ENCODE measurements at places on chromosomes 7 and 10.

- DNase-seq = no peak
Observed at GRCh38 chr7:41624818-41625217, 78.1 kb downstream of the INHBA start.

DNA sequence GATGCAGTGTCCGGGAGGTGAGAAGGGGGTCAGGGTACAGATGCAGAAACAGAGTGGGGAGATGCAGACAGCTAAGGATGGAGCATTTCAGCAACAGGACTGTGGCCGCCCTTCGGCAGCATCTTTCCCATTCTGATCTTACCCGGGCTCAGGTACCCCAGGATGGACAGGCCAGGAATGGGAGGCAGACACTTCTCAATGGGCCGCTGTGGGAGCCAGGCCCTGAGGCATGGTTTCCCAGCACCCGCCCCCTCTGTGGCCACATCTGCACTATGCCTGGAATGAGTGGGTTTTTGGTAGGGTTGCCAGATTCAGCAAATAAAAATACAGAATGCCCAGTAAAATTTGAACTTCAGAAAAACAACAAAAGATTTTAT is 105.2 kb upstream of the CTBP2 start:
- DNase-seq = no peak

GRCh38 chr10:34094146-34094696 is 720.9 kb downstream of the PARD3 start:
- DNase-seq = no peak

GRCh38 chr10:77179015-77179695 is 458.5 kb downstream of the KCNMA1 start:
- DNase-seq = no peak

GRCh38 chr7:143054621-143055020 is 2.5 kb downstream of the OR6V1 start:
- DNase-seq = no peak

DNA sequence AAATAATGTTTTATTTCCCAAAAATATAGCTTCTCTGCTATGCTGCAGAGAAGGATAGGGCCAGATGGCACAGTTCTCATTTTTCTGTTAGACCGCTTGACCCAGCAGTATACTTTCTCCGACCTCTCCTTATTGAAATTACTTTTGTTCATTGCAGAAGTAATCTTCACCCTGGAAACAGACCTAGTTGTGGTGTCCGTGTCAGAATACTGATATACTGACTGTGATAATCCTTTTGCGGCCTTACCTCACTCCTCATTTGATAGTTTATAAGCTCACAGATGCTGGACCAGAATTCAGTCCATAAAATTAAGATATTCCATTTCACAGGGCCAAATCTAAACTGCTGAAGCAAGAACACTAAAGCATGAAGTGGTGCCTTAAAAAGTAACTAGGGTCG is 260.6 kb upstream of the DKK1 start:
- no peak for DNase-seq

GRCh38 chr10:23158370-23158769 is 33.7 kb upstream of the PTF1A start:
- no peak for DNase-seq

DNA sequence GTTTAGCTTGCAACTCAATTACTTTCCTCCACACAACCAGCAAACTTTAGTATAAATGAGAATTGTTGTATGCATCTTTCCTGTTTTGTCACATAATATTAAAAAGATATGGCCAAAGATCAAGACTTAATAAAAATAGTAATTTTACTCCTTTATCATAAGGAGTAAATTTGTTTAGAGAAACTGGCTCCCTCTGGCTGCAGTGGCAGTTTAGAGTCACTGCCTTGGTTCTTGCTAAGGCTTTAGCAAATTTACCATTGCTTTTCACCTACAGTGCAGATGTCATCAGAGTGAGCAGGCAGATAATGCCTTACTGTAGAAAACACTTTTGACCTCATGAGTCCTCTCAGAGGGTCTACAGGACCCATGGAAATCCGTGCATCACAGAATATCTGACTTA is 2.6 kb downstream of the PRPF18 start:
- no peak for DNase-seq

GRCh38 chr10:129870961-129871621 is 93.0 kb downstream of the EBF3 start:
- no peak for DNase-seq

GRCh38 chr7:101838837-101839483 is 21.5 kb downstream of the CUX1 start:
- no peak for DNase-seq

- DNase-seq = no peak
Observed at GRCh38 chr7:106666353-106666752, 5.4 kb upstream of the CCDC71L start.

GRCh38 chr7:142385491-142386340 is 127.9 kb upstream of the PRSS58 start:
- DNase-seq = no peak

DNA sequence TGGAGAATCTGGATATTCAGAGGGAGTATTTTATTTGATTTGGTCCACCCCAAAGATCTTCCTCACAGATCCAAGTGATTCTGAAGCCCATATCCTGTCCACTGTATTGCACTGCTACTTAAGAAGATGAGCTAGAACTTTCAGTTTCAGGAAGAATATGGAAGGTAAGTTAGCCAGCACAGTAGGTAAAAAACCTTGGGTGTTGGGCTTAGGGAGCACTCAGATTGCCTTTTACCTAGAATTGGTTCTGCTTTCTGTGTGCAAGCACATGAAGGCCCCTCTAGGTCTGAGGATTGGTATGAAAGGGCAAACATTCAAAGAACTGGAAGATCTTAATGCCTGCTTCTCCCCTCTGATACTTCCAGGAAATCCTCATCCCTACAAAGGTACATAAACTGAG is 146.7 kb upstream of the COL1A2 start:
- no peak for DNase-seq
